ENCODE measurements at places on chromosomes 7 and 10. TPM values are rescaled to one million over a fixed set of nuclear protein-coding genes. Genes with fewer than 3 reads are reported as not detected.

DNA sequence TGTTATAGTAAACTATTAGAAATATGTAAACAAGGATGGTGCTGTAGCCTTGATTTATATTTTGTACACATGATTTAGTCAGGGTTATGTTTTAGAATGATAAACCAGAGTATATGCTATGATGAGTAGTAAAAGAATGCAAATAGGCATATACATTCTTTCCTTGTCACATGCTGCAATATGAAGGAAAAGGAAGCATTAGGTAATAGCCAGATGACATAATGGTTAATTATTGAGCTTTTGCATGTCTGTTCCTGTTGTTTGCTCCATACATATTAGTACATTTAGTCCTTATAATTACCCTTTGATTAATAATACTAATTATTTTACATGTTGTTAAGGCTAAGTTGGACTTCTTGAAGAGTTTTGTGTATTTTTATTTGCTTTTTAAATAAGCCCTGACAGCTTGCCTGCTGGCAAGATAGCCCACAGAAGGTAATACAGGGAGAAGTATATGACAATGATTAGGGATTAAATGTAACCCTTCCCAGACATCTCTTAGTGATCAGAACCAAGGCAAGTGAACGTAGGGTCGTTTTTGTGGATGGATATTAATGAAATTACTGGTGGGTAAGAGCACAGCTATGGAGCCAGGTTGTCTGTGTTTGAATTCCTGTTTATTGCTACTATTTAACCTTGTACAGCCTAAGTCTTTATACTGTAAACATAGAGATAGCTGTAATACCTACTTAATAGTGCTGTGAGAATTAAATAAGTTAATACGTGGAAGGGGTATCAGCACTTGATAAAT is 68.4 kb downstream of the PHTF2 start:
- H3K4me1 ChIP-seq: peaks cover 27% of the 10 kb centered on the region
- DNase-seq: no peak
- H3K4me3 ChIP-seq: no peak overlapping the region

DNA sequence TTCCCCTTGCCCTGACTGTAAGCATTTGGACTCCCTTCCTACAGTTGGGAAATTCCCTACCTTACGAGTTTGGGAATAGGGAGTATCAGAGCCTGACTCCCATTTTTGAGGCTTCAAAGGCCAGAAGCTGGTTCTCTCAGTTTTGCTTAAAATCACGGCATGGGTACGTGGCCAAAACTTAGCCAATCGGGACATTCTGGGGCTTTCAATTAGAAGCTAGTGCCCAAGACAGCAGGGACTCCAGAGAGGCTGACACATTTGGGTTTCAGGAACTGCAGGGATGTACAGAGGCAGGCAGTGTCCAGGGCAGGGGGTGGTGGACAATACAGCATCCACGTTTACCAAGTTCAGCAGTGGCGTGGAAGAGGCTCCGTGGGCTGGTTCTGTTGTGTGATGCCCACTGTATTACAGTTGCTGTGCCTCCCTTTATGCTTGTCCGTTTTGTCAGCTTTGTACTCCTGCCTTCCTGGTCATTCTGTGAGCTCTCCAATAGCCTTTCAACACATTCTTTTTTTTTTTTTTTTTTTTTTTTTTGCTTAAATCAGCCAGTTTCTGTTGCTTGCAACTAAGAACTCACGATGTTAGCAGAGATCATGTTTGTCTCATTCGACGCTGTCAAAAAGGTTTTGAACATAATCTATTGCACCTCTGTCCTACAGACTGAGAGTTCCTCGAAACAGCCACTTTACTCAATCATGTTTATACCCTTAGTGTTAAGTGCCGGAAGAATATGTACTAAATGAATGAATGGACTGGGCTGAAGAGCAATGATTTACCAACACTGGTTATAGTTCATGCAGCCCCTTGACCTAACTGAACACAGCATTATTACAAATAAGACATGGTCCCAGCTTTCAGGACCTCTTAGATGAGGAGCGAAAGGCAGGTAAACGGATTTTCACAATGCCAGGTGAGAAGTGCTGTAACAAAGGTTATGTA is 1.1 kb downstream of the GGCT start:
- no peaks in the 10 kb centered on the region for H3K27me3 ChIP-seq
- H3K4me1 ChIP-seq: peaks cover 28% of the 10 kb centered on the region
- DNase-seq: no peak
- H3K27ac ChIP-seq: peak overlapping the region; percentile 68
- H3K36me3 ChIP-seq: no peaks in the 10 kb centered on the region
- H3K4me3 ChIP-seq: peak overlapping the region; percentile 75

- H3K36me3 ChIP-seq: no peaks in the 10 kb centered on the region
- H3K27ac ChIP-seq: no peak overlapping the region
- H3K4me1 ChIP-seq: no peaks in the 10 kb centered on the region
- H3K4me3 ChIP-seq: no peak overlapping the region
Measured at GRCh38 chr7:90430614-90431460, 27.6 kb downstream of the CLDN12 start.

DNA sequence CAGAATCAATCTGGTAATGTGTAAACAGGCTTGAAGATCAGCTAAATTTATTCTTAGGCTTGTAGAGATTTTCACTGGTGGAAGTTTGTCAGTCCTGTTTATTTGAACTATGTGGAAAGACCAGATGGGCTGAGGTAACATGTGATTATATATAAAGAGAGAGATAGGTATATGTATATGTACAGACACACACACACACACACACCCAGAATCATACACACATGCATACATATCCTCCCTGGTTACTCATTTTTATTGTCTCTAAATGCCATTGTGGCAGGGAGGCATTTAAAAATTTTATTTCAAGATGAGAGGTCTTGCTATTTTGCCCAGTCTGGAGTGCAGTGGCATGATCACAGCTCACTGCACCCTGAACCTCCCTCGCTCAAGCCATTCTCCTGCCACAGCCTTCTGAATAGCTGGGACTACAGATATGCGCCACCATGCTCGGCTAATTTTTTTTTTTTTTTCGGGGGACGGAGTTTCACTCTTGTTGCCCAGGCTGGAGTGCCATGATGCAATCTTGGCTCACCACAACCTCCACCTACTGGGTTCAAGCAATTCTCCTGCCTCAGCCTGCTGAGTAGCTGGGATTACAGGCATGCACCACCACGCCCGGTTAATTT is 78.1 kb upstream of the CYTH3 start:
- H3K4me3 ChIP-seq: no peak overlapping the region
- no peak for DNase-seq
- no peak overlapping the region for H3K27ac ChIP-seq
- H3K27me3 ChIP-seq: no peaks in the 10 kb centered on the region
- H3K4me1 ChIP-seq: no peaks in the 10 kb centered on the region

DNA sequence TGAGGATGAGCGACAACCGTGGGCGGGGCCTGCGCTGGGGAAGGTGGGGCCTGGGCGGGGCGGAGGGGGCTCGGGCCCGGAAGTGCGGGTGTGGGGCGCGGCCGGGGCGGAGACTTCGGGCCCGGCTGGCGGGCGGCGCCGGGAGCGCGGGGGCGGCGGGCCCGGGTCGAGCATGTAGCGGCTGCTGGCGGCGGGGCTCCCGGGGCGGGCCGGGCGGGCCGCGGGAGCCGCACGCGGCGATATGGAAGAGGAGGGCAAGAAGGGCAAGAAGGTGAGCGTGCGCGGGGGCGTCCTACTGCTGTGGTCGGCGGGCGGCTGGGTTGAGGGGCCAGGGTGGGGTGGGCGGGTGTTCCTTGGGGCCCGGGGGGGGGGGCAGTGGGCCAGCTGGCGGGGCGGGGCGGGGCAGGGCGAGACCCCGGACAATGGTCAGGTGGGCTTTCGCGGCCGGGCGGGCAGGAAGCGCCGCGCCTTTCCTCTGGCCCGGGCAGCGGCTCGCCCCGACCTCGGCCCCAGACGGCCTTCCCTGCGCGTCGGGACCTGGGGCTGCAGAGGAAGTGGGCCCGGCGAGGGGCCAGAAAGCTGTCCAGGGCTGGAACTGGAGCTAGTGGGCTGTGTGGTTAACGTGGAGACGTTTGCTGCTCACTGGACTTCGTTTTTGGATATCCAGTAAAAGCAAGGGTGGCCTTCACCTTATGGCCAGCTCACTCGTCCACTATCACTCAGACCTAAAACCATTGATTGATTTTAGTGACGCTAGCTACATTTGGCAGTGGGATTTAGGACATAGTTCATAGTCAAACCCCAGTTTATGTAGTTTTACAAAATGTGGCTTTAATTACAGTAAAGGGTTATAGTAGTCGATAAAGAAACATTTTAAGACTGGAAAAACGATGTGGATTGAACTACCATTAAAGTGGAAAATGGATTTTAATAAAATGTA is at the start of gene CCM2:
TSS of gene CCM2 (plus strand) at position 109 of the 940 bp plus-strand sequence. CDS start at position 242, 133 bp downstream.
- peaks cover 20% of the 10 kb centered on the region for H3K4me1 ChIP-seq
- peak within 1 kb of the TSS; percentile 41 for H3K4me3 ChIP-seq
- no peaks in the 10 kb centered on the region for H3K36me3 ChIP-seq
- H3K27ac ChIP-seq: peak within 1 kb of the TSS; percentile 79

- no peak overlapping the region for H3K27ac ChIP-seq
Measured at GRCh38 chr10:44437840-44438511, 53.1 kb upstream of the CXCL12 start.

GRCh38 chr10:86261941-86262687 is 104.5 kb downstream of the GRID1 start:
- H3K27ac ChIP-seq: no peak overlapping the region
- no peak overlapping the region for H3K4me3 ChIP-seq

DNA sequence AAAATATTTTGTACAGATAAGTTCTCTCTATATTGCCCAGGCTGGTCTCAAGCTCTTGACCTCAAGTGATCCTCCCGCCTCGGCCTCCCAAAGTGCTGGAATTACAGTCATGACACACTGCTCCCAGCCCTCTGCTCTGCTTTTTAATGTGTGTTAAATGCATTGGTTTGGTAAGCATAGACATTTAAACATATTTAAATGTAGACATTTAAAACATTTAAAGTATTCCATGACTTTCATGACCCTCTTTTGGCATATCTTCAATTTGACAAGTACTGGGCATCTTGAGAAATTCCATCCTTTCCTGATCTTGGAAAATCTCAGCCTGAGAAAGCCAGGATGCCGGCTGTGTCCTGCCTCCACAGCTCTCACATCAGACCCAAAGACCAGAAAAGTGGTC is 5.2 kb upstream of the SAR1A start:
- no peak overlapping the region for H3K4me3 ChIP-seq
- no peaks in the 10 kb centered on the region for H3K27me3 ChIP-seq
- no peak for DNase-seq
- no peaks in the 10 kb centered on the region for H3K36me3 ChIP-seq
- H3K4me1 ChIP-seq: peaks cover 3% of the 10 kb centered on the region

DNA sequence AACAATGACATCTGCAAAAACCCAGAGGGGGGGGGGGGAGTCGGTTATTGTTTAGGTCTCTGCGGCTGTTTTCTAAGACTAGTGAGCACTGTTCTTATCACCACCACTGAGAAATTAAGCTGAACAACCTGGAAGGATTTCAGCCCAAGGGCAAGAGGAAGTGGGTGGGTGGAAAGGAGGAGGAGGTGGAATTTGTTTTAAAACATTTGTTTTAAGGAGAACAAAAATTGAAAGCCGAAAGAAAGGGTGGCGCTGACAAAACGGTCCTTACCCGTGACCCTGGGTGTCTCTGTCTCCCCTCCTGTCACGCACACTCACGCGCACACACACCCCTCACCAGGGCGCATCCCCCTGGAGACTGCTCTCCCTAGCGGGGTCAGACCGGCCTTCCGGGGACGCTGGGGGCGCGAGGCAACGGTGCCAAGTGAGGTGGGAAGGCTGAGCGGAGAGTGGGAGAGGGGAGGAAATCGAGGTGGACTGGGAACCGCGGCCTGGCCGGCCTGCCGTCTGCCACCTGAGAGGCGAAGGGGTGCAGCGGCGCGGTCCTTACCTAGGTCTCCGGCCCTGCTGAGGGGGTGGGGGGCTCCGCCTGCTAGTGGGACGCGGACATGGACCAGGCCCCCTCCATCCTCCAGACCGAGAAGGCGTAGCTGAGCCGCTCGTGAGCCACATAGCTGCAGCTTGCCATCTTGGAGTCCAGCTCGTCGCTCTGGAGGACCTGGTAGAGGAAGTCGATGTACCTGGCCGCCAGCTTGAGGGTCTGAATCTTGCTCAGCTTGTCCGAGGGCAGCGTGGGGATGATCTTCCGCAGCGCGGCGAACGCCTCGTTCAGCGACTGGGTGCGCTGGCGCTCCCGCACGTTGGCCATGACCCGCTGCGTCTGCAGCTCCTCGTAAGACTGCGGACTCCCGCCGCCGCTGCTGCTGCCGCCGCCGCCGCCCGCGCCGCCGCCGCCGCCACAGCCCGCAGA is 1.0 kb downstream of the TWIST1 start:
- no peaks in the 10 kb centered on the region for H3K36me3 ChIP-seq
- H3K4me1 ChIP-seq: peaks cover 27% of the 10 kb centered on the region
- no peak overlapping the region for H3K4me3 ChIP-seq
- peaks cover 48% of the 10 kb centered on the region for H3K27me3 ChIP-seq
- no peak for DNase-seq

- DNase-seq: no peak
- H3K27me3 ChIP-seq: no peaks in the 10 kb centered on the region
- H3K4me3 ChIP-seq: no peak overlapping the region
- no peaks in the 10 kb centered on the region for H3K4me1 ChIP-seq
Measured at GRCh38 chr7:132450188-132450587, 126.1 kb downstream of the PLXNA4 start.

DNA sequence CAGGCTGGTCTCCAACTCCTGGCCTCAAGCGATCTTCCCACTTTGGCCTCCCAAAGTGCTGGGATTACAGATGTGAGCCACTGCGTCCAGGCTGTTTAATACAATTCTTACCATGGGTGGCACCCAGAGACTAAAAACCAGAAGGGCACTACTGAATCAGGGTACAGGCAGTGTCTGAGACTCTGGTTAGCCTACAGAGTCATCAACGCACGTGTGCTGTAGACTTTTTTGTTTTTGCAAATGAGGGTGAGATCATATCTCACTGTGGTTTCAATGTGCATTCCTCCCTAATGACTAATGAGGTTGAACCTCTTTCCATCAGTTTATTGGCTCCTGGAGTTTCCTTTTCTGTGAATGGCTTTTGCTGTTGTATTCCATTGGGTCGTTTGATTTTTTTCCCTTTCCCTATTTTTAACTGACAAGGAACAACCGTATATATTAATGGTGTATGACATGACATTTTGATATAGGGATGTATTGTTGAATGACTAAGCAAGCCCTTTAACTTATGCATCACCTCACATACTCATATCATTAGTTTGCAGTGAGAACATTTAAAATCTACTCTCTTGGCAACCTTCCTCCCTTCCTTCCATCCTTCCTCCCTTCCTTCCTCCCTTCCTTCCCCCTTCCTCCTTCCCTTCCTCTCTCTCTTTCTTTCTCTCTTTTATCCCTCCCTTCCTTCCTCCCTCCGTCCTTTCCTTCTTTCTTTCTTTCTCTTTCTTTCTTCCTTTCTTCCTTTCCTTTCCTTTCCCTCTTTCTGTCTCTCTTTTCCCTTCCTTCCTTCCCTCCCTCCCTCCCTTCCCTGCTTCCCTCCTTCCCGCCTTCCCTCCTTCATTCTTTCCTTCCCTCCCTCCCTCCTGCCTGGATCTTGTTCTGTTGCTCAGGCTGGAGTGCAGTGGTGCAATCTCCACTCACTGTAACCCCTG is 9.3 kb upstream of the TMEM270 start:
- H3K36me3 ChIP-seq: no peaks in the 10 kb centered on the region
- H3K27me3 ChIP-seq: no peaks in the 10 kb centered on the region
- DNase-seq: no peak
- H3K4me1 ChIP-seq: peaks cover 17% of the 10 kb centered on the region
- no peak overlapping the region for H3K4me3 ChIP-seq

GRCh38 chr7:152543799-152544198 is 108.0 kb upstream of the KMT2C start:
- no peaks in the 10 kb centered on the region for H3K36me3 ChIP-seq
- no peak overlapping the region for H3K27ac ChIP-seq
- H3K27me3 ChIP-seq: no peaks in the 10 kb centered on the region
- no peak for DNase-seq
- H3K4me3 ChIP-seq: no peak overlapping the region
- H3K4me1 ChIP-seq: no peaks in the 10 kb centered on the region

CRYGN gene
- total RNA-seq: not detected

TIAL1 gene
- 34.9 TPM for total RNA-seq

HYCC1 gene
- 10.5 TPM for total RNA-seq

CREB5 gene
- total RNA-seq: 10.4 TPM

MYL10 gene
- not detected for total RNA-seq

NRP1 gene
- total RNA-seq: 37.6 TPM

SRRM3 gene
- total RNA-seq: 3.4 TPM

SPDYE8 gene
- not detected for total RNA-seq

All from body of pancreas (tissue), 4 donors.